Memory B cell (primary cell): ENCODE measurements at places on chromosomes 6 and 20.
A peak's percentile ranks its signal among the peaks of the same experiment; 100 is the strongest.

- H3K4me3 ChIP-seq = no peak overlapping the region
- peaks cover 19% of the 10 kb centered on the region for H3K36me3 ChIP-seq
- H3K27ac ChIP-seq = no peak overlapping the region
- H3K27me3 ChIP-seq = no peaks in the 10 kb centered on the region
- no peak for DNase-seq
- no peaks in the 10 kb centered on the region for H3K4me1 ChIP-seq
Measured at GRCh38 chr6:158063736-158064135, 82.1 kb downstream of the SYNJ2 start.

GRCh38 chr6:125985979-125986300 lies 400 bp upstream of the TRMT11 start:
- H3K4me3 ChIP-seq = no peak overlapping the region
- H3K27me3 ChIP-seq = no peaks in the 10 kb centered on the region
- DNase-seq = no peak
- no peak overlapping the region for H3K27ac ChIP-seq

GRCh38 chr6:40620574-40621240 lies 33.5 kb upstream of the LRFN2 start:
- no peaks in the 10 kb centered on the region for H3K36me3 ChIP-seq
- no peak overlapping the region for H3K27ac ChIP-seq
- no peak for DNase-seq
- H3K4me3 ChIP-seq = no peak overlapping the region
- no peaks in the 10 kb centered on the region for H3K4me1 ChIP-seq
- peaks cover 8% of the 10 kb centered on the region for H3K27me3 ChIP-seq

GRCh38 chr6:132570221-132570777 lies at the start of gene TAAR6:
TSS of gene TAAR6 (plus strand) at chr6:132570322. CDS start at chr6:132570322, 0 bp downstream.
- H3K27ac ChIP-seq = no peak within 1 kb of the TSS
- no peak within 1 kb of the TSS for H3K4me3 ChIP-seq
- DNase-seq = no peak
- H3K4me1 ChIP-seq = no peaks in the 10 kb centered on the region
- no peaks in the 10 kb centered on the region for H3K36me3 ChIP-seq

- H3K4me1 ChIP-seq = peaks cover 3% of the 10 kb centered on the region
- no peaks in the 10 kb centered on the region for H3K36me3 ChIP-seq
- no peak overlapping the region for H3K4me3 ChIP-seq
- peaks cover 6% of the 10 kb centered on the region for H3K27me3 ChIP-seq
Measured at GRCh38 chr20:46220455-46221207, 87.7 kb downstream of the CDH22 start.

DNA sequence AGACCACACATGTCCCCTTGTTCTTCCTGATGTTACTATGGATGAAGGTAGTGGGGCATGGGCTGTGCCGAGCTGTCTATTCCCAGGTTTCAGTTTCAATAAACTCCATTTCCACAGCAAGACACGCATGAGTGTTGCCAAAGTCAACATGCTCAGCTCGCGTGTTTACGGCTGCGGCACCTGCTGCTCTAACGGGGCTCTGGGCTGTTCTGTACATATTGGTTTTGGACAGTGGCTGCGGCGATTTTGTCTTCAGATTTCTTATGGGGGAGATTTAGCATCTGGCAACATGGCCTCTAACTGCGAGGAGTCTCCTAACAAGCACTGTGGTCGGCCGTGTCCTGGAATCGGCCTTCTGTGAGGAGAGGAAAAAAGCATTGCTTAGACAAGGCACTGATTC lies 58.6 kb downstream of the TMEM242 start:
- peaks cover 2% of the 10 kb centered on the region for H3K4me1 ChIP-seq
- H3K27me3 ChIP-seq = peaks cover 14% of the 10 kb centered on the region
- H3K4me3 ChIP-seq = no peak overlapping the region
- no peak overlapping the region for H3K27ac ChIP-seq
- no peak for DNase-seq

GRCh38 chr20:20519269-20519668 lies 151.4 kb downstream of the INSM1 start:
- no peaks in the 10 kb centered on the region for H3K27me3 ChIP-seq
- H3K4me3 ChIP-seq = no peak overlapping the region
- H3K27ac ChIP-seq = no peak overlapping the region
- H3K36me3 ChIP-seq = peaks cover 36% of the 10 kb centered on the region
- no peak for DNase-seq

GRCh38 chr6:140385679-140386078 lies 1011.2 kb upstream of the CITED2 start:
- H3K36me3 ChIP-seq = no peaks in the 10 kb centered on the region
- H3K4me3 ChIP-seq = no peak overlapping the region
- DNase-seq = no peak
- H3K27me3 ChIP-seq = no peaks in the 10 kb centered on the region
- H3K4me1 ChIP-seq = no peaks in the 10 kb centered on the region
- no peak overlapping the region for H3K27ac ChIP-seq

DNA sequence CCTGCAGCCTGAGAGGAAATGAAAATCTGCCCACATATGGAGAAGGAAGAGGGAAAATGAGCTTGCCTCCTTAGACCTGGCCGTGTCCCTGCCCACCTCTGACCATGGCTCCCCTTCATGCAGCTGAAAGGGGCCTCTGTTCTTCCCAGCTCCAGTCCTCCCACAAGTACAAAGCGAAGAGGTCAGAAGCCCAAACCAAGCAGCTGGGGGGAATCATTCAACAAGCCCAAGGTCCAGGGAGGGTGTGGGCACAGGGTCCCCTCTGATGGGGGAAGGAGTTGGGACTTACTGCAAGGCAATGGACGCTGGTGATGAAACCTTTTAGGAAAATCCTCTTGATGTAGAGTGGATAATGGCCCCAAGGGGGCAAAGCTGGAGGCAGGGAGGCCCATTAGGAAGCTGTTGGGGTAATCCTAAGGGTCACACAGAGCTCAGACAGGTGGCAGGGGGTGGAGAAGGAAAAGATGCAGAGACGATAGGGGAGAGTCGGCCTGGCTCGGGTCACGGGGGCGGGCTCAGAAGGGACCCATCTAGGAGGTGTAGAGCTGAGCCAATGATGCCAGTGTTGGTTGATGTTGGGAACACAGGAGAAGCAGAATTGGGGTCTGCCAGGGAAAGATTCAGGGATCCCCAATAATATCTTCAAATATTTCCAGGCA lies 16.1 kb upstream of the GRM4 start:
- peaks cover 3% of the 10 kb centered on the region for H3K27me3 ChIP-seq
- DNase-seq = no peak
- H3K36me3 ChIP-seq = peaks cover 2% of the 10 kb centered on the region
- no peaks in the 10 kb centered on the region for H3K4me1 ChIP-seq
- no peak overlapping the region for H3K27ac ChIP-seq

GRCh38 chr20:38221119-38221589 lies 39.4 kb downstream of the KIAA1755 start:
- no peaks in the 10 kb centered on the region for H3K36me3 ChIP-seq
- peak; percentile 90 for DNase-seq
- no peak overlapping the region for H3K4me3 ChIP-seq
- peaks cover 4% of the 10 kb centered on the region for H3K4me1 ChIP-seq
- H3K27me3 ChIP-seq = no peaks in the 10 kb centered on the region

GRCh38 chr6:118745156-118745555 lies 93.8 kb upstream of the CEP85L start:
- peaks cover 36% of the 10 kb centered on the region for H3K4me1 ChIP-seq
- peak overlapping the region; percentile 9 for H3K4me3 ChIP-seq
- no peak overlapping the region for H3K27ac ChIP-seq
- no peak for DNase-seq

DNA sequence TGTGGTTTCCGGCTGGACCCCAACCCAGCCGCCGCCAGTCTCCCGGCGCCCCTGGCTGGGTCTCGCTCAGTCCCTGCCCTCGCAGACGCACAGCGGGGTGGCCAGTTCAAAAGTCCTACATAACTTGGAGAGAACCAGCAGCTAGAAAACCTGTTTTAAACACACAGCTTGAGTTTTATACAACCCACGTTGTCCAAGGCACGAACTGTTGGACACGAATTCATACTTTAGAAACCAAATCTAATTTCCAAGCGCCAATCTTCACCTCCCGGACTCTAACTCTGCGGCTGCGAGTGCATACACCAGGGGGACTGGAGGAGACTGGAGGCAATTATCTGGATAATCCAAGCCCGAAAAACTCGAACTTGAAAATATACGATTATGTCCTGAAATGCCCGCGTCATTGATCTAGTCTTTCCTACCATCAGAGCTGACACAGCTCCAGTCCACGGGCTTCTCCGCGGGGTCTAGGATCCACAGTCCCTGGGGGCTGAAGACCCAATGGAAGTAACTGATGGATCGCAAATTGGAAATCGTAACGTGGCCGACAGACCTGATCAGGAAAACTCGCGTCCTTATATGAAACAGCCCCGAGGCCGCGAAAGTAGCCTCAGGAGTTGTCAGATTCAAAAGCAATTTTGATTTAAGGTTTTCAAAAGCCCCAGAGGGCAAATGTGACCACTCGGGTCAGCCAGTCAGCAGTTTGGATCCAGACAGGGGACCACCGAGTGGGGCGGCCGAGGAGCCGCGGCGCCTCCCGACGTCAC lies 843 bp upstream of the HEY2 start:
- H3K27me3 ChIP-seq = peaks cover 24% of the 10 kb centered on the region
- H3K4me3 ChIP-seq = peak overlapping the region; percentile 74
- peaks cover 4% of the 10 kb centered on the region for H3K36me3 ChIP-seq
- H3K27ac ChIP-seq = no peak overlapping the region
- no peak for DNase-seq

- H3K4me1 ChIP-seq = peaks cover 3% of the 10 kb centered on the region
- H3K27me3 ChIP-seq = peaks cover 11% of the 10 kb centered on the region
- H3K27ac ChIP-seq = no peak overlapping the region
- no peak for DNase-seq
Measured at GRCh38 chr20:50224531-50225255, 34.1 kb downstream of the CEBPB start.

GRCh38 chr6:119067091-119067490 lies 11.4 kb downstream of the FAM184A start:
- DNase-seq = no peak

DNA sequence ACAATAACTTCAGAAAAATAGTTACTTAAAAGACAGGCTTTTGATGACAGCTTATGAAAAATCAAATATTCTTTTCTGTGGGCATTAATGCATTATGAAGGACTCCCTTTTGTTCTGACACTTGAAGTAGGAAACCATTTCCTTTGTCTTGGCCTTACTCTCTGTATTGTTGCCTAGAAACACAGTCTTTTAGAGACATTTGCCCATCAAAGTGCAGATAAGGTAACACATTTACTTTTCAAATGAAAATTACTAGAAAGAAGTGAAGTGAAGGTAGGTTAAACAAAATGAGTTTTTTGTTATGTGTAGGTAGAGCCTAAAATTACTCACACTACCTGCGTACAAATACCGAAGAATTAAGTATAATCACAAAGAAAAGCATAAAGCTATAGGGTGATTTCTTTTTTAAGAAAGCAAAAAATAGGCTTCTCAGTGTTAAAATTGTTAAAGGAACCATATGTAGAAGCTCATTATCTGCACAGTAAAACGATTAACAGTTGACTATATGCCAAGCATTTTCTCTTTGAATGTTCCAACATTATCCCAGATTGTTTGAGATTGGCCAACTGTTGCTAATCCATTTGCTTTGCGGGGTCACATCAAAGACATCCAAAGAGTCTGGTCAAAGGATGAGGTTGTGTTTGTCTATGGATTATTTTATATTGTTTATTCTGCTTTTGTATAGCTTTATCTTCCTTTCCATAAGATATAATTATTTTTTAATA lies 542.0 kb upstream of the RNF217 start:
- H3K4me3 ChIP-seq = no peak overlapping the region
- no peak for DNase-seq
- no peaks in the 10 kb centered on the region for H3K27me3 ChIP-seq
- no peaks in the 10 kb centered on the region for H3K36me3 ChIP-seq
- H3K4me1 ChIP-seq = no peaks in the 10 kb centered on the region
- H3K27ac ChIP-seq = no peak overlapping the region

DNA sequence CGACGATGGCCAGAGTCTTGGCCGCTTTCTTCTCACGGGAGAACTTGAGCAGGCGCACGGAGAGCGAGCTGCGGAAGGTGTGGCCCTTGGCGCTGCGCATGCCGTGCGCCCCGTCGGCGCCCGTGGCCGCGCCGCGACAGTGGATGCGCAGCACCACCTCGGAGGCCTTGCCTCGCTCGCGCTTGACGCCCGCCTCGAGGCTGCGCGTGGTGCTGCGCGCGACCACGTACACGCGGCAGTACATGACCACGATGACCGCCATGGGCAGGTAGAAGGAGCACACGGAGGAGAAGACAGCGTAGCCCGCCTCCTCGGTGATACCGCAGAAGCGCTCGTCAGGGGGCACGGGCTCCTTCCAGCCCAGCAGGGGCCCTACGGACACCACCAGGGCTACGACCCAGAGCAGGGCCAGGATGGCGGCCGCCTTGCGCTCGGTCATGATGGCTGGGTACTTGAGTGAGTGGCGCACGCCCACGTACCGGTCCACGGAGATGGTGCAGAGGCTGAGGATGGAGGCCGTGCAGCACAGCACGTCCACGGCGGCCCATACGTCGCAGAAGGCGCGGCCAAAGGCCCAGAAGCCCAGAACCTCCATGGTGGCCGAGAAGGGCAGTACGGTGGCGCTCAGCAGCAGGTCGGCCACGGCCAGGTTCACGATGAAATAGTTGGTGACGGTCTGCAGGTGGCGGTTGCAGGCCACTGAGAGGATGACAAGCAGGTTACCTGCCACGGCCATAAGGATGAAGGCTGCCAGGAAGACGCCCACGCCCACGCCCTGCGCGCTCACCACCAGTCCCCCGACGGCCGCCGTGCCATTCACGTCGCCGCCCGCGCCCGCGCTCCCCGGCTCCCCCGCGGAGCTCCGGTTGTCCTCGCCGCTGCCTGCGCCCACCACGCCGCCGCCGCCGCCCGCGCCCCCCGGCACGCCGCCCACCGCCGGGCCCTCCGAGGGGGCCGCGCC lies 232.8 kb upstream of the RNF24 start:
- DNase-seq = no peak
- H3K36me3 ChIP-seq = peaks cover 2% of the 10 kb centered on the region
- H3K4me1 ChIP-seq = peaks cover 1% of the 10 kb centered on the region
- H3K27ac ChIP-seq = no peak overlapping the region
- peaks cover 38% of the 10 kb centered on the region for H3K27me3 ChIP-seq

- H3K4me3 ChIP-seq = no peak overlapping the region
- no peaks in the 10 kb centered on the region for H3K27me3 ChIP-seq
- H3K36me3 ChIP-seq = peaks cover 36% of the 10 kb centered on the region
- H3K27ac ChIP-seq = no peak overlapping the region
- DNase-seq = no peak
Measured at GRCh38 chr6:89682991-89683390, 44.4 kb upstream of the LYRM2 start.

- H3K4me3 ChIP-seq = no peak overlapping the region
- H3K36me3 ChIP-seq = no peaks in the 10 kb centered on the region
- H3K27ac ChIP-seq = no peak overlapping the region
- no peak for DNase-seq
Measured at GRCh38 chr6:117477988-117478852, 4.3 kb upstream of the DCBLD1 start.

GRCh38 chr20:15485519-15485918 lies 1087.7 kb downstream of the KIF16B start:
- H3K27me3 ChIP-seq = peaks cover 8% of the 10 kb centered on the region
- no peaks in the 10 kb centered on the region for H3K36me3 ChIP-seq
- H3K27ac ChIP-seq = no peak overlapping the region
- DNase-seq = no peak

- no peak for DNase-seq
- no peak overlapping the region for H3K27ac ChIP-seq
- no peaks in the 10 kb centered on the region for H3K36me3 ChIP-seq
Measured at GRCh38 chr6:81727876-81728517, 24.5 kb downstream of the TENT5A start.

GRCh38 chr6:158751224-158751623 lies 67.9 kb downstream of the EZR start:
- no peaks in the 10 kb centered on the region for H3K27me3 ChIP-seq
- H3K27ac ChIP-seq = no peak overlapping the region
- H3K36me3 ChIP-seq = no peaks in the 10 kb centered on the region
- H3K4me3 ChIP-seq = no peak overlapping the region
- DNase-seq = no peak
